Stimulated activated CD8-positive, alpha-beta memory T cell treated with anti-CD3 and anti-CD28 coated beads, Interleukin-4, amount 100 ng/mL, for 1 hour (primary cell): ENCODE measurements at places on chromosomes 11 and 22.

DNA sequence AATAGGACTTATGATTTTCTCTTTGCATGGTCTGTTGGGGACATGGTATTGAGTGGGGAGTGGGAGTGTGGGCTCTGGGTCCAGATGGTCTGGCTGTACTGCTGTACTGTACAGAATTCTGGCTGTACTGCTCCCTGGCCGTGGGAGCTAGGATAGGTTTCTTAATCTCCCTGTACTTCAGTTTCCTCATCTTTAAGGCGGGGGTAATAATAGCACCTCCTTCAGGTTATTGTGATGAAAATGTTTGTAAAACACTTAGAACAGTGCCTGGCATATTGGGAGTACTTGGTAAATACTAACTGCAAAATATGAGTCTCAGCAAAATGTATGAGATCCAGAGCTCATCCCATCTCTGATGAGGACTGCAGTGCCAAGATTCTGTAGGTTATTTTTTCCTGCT lies 198.6 kb downstream of the KIF18A start:
- no peak for DNase-seq

DNA sequence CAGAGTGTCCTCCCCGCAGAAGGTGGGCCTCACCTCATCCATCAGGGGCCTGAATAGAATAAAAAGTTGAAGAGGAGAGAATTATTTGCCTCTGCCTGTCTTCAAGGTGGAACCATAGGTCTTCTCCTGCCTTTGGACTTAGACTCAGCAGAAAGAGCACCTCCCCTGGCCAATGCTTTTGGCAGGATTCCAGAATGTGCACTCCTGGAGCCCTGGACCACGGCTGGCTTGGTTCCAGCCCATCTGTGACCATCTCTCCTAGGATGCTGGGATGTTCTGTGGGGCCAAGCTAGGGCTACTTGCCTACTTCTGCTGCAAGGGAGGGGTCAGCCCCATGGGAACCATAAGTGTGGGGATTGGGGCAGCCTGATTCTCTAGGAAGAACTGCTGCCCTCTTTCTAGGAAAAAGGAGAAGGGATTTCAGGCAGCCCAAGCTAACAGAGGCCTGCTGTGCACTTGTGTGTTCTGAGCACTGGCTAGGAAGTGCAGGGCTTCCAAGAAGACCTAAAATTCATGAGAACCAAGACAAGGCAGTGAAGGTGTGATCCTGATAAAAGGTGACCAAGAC lies 32.2 kb upstream of the SHANK2 start:
- no peak for DNase-seq

- DNase-seq, result no peak
Measured at GRCh38 chr11:38226684-38227083, 1628.6 kb upstream of the RAG2 start.

DNA sequence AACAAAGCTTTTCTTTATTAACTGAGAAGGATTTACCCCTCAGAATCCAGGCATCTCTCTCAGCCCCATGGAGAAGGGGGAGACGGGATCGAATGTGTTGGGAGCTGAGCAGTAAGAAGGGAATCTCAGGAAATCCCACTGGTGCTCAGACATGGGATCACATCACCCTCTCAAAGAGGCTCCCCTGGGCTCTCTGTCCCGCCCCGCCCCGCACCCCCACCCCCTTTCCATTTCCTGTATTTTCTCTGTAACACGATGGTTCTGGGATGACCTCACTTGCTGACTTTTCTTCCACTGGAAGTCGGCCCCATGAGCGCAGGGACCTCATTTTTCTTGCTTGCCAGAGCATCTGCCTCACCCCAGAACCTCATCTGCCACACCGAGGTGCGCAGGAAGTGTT lies 100.0 kb downstream of the RPS6KA4 start:
- DNase-seq, result no peak

GRCh38 chr11:95148938-95149337 lies 59.3 kb downstream of the ENDOD1 start:
- no peak for DNase-seq

GRCh38 chr11:134663506-134664313 lies 251.7 kb upstream of the B3GAT1 start:
- no peak for DNase-seq

- DNase-seq, result no peak
Measured at GRCh38 chr11:95145430-95146060, 55.9 kb downstream of the ENDOD1 start.

DNA sequence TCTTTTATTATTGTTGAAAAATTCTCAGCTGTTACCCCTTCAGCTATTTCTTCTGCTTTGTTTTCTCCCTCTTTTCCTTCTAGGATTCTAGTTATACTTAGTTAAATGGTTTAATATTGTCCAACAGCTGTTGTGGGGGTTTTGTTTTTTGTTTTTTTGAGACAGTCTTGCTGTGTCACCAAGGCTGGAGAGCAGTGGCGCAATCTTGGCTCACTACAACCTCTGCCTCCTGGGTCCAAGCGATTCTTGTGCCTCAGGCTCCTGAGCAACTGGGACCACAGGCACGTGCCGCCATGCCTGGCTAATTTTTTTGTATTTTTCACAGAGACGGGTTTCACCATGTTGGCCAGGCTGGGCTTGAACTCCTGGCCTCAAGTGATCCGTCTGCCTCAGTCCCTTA lies 12.7 kb downstream of the SDHAF2 start:
- no peak for DNase-seq

- DNase-seq, result no peak
Measured at GRCh38 chr22:37746366-37747079, 49.7 kb downstream of the TRIOBP start.

DNA sequence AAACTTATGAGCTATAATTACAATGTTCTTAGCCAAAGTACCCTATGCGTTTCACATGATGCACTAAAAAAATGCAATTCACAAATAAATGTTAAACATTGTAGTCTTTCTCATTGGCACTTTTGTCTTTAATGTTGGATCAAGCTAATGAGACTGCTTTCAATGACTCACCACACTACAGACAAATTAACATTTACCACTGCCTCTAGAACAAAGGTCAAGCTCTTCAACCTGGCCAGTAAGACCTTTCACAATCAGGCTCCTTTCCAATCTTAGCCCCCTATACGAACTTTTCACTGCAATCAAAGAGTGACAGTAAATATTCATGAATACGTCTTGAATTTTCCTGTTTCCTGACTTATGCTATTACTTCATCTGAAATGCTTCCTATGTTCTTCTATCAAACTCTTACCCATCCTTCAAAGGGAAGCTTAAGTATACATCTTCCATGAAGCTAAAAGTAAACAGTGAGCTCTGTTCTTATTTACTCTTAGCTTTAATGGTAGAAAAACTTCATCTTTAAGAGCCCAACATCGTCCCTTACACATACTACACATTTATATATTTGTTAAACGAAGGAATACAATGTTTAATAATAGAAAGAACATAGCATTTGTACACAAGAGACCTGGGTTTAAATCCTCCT lies 326.6 kb upstream of the PITPNB start:
- DNase-seq, result no peak

- no peak for DNase-seq
Measured at GRCh38 chr22:37582526-37582925, 2.6 kb upstream of the LGALS2 start.

DNA sequence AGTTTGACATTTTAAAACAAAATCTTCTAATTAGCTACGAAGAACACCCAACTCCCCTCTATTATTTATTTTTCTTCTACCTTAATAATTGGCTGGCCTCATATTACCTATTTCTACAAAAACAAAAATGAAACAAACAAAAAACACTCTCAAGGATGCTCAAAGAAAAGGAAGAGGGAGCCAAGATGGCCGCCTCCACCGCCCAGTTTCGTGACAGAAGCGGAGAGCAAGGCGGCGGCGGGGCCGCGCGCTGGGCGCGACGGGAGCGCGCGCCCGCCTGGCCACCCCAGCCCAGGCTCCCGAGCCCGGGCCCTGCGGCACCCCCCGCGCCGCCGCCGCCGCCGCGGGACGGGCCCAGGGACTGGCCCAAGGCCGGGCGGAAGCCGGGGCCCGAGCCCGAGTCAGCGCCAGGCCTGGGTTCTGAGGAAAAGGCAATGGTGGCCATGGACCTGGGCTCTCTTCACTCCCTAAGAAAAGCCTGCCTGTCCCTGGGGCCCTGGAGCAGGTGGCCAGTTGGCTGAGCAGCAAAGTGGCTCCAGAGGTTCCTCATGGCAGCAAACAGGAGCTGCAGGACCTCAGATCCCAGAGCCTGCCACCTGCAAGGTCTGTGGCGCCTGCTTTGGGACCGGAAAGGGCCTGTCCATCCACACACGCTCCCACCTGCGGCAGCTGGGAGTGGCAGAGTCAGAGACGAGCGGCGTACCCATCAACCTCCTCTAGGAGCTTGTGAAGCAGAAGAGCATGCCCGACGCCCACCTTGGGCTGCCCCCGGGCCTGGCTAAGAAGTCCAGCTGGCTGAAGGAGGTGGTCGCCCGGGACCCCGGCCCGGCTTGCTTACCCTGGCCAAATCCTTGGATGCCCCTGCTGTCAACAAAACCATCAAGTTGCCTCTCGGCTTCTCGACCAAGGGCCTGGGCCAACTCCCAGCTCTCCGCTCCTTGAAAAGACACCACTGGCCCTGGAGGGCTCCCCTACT lies 543.2 kb upstream of the CCDC179 start:
- no peak for DNase-seq

GRCh38 chr11:85045716-85046115 lies 581.4 kb downstream of the DLG2 start:
- DNase-seq, result no peak

DNA sequence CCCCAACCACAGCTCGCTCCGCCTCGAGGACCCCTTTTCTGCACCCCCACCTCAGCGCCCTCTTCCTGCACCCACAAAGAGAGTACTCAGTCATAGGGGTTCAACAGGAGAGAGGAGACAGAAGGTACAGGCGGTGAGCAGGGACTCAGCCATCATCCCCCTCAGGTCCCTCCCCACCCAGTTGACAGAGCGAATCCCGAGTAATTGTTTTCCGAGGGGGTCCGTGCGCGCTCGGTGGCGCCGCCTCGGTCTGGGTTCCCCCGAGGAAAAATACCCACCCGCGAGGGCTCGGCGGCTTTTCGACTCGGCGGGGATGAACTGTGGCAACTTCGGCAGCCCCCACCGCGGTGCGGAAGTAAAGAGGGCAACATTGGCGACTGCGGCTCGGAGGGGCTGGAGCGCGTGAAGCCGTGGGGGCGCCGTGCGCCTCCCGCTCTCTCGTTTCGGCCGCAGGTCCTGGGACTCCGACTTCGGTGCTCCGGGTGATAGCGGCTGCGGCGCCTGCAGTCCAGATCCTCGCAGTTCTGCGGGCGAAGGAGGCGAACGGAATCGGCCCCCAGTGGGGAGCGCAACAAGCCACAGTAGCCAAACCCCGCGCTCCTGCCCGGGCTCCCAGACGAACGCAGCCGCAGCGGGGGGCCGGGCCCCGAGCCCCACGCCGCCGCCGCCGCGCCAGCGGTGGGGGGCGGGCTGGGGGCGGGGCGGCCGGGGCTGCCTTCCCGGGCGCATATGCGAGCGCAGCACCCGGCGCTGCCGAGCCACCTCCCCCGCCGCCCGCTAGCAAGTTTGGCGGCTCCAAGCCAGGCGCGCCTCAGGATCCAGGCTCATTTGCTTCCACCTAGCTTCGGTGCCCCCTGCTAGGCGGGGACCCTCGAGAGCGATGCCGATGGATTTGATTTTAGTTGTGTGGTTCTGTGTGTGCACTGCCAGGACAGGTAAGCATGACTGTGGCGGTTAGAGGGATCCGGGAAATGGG lies at the start of gene NELL1:
NELL1 (plus strand) TSS at position 743 of the 976 bp plus-strand sequence.
- no peak for DNase-seq

- DNase-seq, result peak; percentile 29
Measured at GRCh38 chr11:123301696-123302400, 106.8 kb upstream of the CLMP start.

- DNase-seq, result no peak
Measured at GRCh38 chr22:23678133-23678532, 12.7 kb upstream of the RGL4 start.

DNA sequence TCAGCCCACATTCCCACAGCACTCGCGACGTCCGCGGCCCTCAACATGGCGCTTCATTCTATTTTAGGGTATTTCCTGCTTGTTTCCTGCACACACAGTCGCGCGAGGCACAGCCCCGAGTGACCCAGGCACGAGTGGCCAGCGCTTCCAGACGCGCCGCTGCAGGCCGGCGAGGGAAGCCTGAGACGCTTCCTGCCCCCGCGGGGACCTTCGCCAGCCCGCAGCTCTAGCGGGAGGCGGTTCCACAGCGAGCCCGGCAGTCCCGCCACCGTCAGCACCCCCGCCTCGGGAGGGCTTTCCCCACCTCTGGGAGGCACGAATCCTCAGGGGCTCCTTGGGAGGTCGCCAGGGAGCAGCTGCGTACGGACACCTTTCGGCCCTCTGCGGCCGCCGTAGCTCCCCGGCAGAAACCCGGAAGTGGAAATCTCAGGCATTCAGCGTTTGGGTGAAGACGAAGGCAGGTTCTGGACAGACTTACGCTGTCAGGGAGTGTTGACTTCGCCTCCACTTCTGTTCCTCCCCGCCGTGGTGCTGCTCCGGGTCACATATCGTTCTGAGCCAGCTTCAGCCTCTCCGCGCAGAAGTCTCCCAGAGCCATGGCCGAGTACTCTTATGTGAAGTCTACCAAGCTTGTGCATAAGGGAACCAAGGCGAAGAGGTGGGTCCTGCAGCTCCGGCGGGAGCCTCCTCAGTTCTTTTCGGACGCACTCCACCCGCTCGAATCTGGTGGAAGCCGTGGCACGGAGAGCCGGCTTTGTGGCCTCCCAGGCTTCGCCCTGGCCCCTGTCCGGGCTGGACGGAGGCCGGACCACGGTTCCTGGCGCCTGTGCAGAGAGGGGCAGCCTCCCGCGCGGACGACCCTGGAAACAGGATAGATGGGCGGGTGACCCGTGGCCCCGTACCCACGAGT lies 2925.9 kb upstream of the OR11H1 start:
- DNase-seq, result no peak

DNA sequence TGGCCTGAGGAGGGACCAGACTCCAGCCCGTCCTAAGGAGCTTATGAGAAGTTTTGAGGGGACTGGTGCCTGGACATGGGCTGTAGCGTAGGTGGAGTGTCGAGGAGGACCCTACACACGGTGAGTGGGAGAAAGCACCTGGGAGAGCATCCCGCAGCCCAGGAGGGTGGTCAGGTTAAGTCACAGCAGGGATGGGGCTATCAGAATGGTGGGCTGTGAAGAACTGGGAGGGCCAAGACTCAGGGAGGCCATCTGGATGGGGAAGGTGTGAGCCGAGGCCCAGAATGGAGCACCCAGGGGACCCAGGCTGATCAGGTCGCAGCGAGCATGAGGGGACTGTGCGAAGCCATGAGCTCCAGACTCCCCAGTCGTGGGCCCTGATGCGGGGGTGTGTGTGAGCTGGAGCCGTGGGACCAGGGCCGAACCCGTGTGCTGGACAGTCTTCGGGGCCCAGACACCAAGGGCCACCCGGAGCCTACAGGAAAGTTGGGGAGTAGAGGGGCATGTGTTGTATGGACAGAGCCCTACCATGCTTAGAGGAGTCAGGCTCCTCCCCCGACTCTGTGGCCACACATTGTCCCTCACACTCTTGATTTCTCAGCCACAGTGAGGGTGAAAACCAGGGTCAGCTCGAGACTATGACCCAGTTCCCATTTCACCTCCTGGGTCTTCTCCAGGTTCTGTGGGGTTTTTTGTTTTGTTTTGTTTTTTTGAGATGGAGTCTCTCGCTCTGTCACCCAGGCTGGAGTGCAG lies 54.3 kb downstream of the BCR start:
- no peak for DNase-seq

- peak; percentile 79 for DNase-seq
Measured at GRCh38 chr11:842370-843002, at the start of the genes POLR2L and TSPAN4. Gene POLR2L, minus strand, starts transcription at chr11:842529. Its CDS starts 21 bp downstream, at chr11:842508. Gene TSPAN4, plus strand, starts transcription at chr11:842852. Its CDS starts 7,453 bp downstream, at chr11:850305.
